ENCODE measurements at places on chromosomes 4 and X.

GRCh38 chr4:76074468-76074867 lies at the start of gene ART3:
ART3 (plus strand) TSS chr4:76074709; CDS start chr4:76075890, 1,181 bp downstream.
- DNase-seq: no peak

GRCh38 chr4:152917543-152918395 lies 18.4 kb upstream of the FHDC1 start:
- no peak for DNase-seq

- no peak for DNase-seq
Measured at GRCh38 chrX:34877436-34877835, 65.2 kb upstream of the FAM47B start.

- no peak for DNase-seq
Measured at GRCh38 chr4:61296144-61296543, 96.0 kb downstream of the ADGRL3 start.

- DNase-seq: no peak
Measured at GRCh38 chrX:55451626-55451989, 319 bp upstream of the MAGEH1 start.

- DNase-seq: no peak
Measured at GRCh38 chr4:145380123-145380522, 101.5 kb upstream of the SMAD1 start.

DNA sequence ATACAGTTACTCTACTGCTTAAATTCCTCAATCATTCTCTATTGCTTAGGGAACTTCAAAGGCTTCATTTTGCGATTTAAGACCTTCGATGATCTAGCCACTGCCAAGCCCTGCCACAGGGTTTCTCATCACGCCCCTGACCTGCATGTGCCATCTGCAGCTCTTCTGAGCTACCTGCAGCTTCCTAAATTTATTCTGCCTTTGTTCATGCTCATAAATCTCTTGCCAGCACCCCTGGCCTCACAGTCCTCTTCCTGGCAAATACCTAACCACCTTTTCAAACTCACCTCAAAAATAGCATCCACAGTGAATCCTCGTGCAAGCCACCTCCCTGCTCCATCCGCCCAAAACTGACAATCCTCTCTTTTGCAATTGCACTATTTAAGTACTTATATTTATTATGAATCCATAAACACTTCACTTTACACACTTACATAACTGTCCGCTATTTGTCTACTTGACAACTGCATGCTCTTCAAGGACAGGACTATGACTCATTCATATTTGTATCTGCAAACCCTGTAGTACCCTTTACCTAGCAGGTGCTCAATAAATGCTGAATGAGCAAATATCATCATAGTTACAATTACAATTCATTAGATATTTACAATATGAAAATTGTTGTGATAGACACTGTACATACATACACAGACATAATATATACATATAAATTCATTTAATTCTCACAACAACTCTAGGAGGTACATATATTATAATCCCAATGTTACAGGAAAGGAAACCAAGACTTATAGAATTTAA lies 280.0 kb upstream of the RASGEF1B start:
- no peak for DNase-seq
